Activated CD8-positive, alpha-beta T cell treated with anti-CD3 and anti-CD28 coated beads for 36 hours (primary cell): ENCODE measurements at places on chromosomes 11 and 22. TPM values are rescaled to one million over a fixed set of nuclear protein-coding genes. Genes with fewer than 3 reads are reported as not detected.
A peak's percentile ranks its signal among the peaks of the same experiment; 100 is the strongest.

CD6 gene
- 201 TPM for total RNA-seq

CDC42EP1 gene
- total RNA-seq = 0.59 TPM

OR8D2 gene
- total RNA-seq = not detected

PYGM gene
- total RNA-seq = 1.2 TPM

OR10A5 gene
- not detected for total RNA-seq

APOL5 gene
- not detected for total RNA-seq

NXPE4 gene
- not detected for total RNA-seq

TENM4 gene
- not detected for total RNA-seq

GRCh38 chr22:20090730-20091240 lies 10.7 kb downstream of the DGCR8 start:
- no peaks in the 10 kb centered on the region for H3K27me3 ChIP-seq
- peak overlapping the region; percentile 11 for H3K4me3 ChIP-seq
- peak; percentile 30 for DNase-seq
- H3K36me3 ChIP-seq = peaks cover 86% of the 10 kb centered on the region

GRCh38 chr11:120255519-120255866 lies 15.6 kb downstream of the POU2F3 start:
- H3K4me3 ChIP-seq = no peak overlapping the region
- H3K27ac ChIP-seq = no peak overlapping the region
- no peaks in the 10 kb centered on the region for H3K36me3 ChIP-seq
- DNase-seq = no peak
- H3K4me1 ChIP-seq = peaks cover 7% of the 10 kb centered on the region

DNA sequence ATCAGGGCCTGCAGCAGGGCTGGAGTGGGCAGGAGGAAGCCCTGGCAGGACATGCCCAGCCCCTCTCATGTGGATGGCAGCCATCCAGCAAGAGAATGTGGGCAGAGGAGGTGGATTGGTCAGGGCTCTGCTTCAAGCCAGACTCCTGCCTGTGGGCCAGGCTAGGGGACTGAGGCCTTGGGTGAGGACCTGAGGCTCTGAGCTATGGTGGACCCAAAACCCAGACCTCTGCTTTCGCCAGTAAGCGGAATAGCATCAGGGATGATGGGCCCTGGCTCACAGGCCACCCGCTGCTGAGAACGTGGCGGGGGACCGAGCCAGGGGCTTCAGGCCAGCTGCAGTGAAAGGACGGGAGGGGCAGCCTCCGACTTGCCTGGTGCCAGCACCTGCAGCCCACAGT lies 57.4 kb downstream of the LINC01488 start:
- H3K27me3 ChIP-seq = peaks cover 12% of the 10 kb centered on the region
- H3K4me3 ChIP-seq = no peak overlapping the region
- H3K27ac ChIP-seq = no peak overlapping the region
- H3K4me1 ChIP-seq = no peaks in the 10 kb centered on the region

DNA sequence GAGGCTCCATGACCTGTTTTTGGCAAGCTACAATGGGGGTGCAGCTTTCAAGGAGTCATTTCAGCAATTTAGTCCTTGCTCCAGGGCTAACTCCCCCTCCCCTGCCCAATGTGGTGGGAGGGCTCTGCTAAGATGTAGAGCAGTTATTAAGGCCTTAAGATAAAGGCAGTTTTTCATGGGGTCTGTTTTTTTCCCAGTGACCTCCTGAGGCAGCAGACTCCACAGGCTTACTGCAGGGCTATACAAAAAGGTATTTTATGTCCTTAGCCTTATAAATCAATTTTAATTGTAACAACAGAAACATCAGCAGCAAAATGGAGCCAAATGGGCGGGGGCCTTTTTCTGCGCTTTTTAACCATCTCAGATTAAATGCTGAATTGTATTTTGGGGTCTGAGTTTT lies 192.3 kb downstream of the KIRREL3 start:
- H3K4me1 ChIP-seq = no peaks in the 10 kb centered on the region
- H3K27ac ChIP-seq = no peak overlapping the region
- H3K4me3 ChIP-seq = no peak overlapping the region
- no peaks in the 10 kb centered on the region for H3K36me3 ChIP-seq
- H3K27me3 ChIP-seq = no peaks in the 10 kb centered on the region
- no peak for DNase-seq

DNA sequence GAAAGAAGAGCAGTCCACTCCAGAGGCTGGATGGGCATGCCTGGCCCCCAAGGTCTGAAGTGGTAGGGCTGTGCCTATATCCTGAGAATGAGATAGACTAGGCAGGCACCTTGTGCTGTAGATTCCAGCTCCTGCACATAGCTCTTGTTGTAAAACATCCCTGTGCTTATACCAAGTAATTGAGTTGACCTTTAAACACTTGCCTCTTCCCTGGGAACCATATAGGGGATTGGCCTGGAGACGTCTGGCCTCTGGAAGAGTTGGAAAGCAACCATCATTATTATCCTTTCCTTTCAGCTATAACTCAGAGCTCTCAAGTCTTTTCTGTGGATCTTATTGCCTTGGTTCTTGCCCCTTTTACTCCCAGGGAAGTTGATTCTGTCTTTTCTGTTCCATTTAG lies 15.1 kb downstream of the LIMK2 start:
- H3K27me3 ChIP-seq = no peaks in the 10 kb centered on the region
- no peak for DNase-seq
- peak overlapping the region; percentile 47 for H3K27ac ChIP-seq
- peaks cover 34% of the 10 kb centered on the region for H3K4me1 ChIP-seq

GRCh38 chr11:112304914-112305313 lies 44.3 kb upstream of the PLET1 start:
- no peak for DNase-seq
- no peak overlapping the region for H3K27ac ChIP-seq
- no peaks in the 10 kb centered on the region for H3K27me3 ChIP-seq
- no peak overlapping the region for H3K4me3 ChIP-seq

DNA sequence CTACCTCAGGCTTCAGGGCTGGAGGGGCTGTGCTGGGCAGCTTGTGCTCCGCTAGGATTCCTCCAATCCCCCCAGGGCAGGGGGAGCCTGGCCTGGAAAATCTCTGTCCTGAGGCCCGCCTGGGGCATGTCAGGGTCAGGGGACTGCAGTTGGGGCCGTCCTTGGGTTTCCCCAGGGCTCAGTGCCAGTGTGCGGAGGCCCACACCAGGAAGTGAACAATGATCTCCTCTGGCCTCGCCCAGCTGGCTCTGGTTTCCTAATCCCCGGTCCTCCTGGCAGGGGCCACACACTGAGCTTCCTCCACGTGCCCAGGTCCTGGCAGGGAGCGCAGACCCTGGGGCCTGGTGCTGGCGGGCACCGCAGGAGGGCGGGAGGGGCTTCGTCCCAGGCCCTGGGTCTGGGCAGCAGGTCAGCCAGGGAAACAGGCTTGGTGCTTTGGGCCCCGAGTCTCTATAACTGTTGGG lies 1.4 kb upstream of the MUC2 start:
- no peak for DNase-seq
- H3K27ac ChIP-seq = no peak overlapping the region
- H3K4me1 ChIP-seq = no peaks in the 10 kb centered on the region
- H3K27me3 ChIP-seq = peaks cover 1% of the 10 kb centered on the region

- no peak for DNase-seq
- no peak overlapping the region for H3K4me3 ChIP-seq
- H3K27ac ChIP-seq = no peak overlapping the region
- no peaks in the 10 kb centered on the region for H3K36me3 ChIP-seq
These were observed 48.1 kb upstream of the SHISAL1 start for GRCh38 chr22:44360668-44361381.

DNA sequence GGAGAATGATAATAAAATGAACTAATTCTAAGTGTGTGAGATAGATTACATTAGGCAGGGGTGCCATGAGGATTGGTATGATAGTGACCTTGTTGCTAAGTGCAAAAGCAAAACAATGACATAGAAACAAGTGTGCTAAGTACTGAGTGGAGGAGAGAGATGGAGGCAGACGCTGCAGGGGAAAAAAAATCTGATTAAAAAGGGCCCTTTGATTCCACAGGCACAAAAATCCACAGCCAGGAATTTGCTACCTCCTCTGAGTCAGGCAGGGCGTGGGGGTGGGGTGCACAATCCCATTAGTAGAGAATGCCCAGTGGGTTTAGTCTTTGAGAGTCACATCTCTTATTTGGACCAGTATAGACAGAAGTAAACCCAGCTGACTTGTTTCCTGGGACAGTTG lies at the start of gene CNTF:
TSS of gene CNTF (plus strand) at position 322 of the 400 bp plus-strand sequence. CDS start 88 bp downstream, outside the sequence.
- H3K27me3 ChIP-seq = no peaks in the 10 kb centered on the region
- H3K4me3 ChIP-seq = no peak within 1 kb of the TSS
- H3K4me1 ChIP-seq = peaks cover 31% of the 10 kb centered on the region
- H3K27ac ChIP-seq = peak within 1 kb of the TSS; percentile 65

DNA sequence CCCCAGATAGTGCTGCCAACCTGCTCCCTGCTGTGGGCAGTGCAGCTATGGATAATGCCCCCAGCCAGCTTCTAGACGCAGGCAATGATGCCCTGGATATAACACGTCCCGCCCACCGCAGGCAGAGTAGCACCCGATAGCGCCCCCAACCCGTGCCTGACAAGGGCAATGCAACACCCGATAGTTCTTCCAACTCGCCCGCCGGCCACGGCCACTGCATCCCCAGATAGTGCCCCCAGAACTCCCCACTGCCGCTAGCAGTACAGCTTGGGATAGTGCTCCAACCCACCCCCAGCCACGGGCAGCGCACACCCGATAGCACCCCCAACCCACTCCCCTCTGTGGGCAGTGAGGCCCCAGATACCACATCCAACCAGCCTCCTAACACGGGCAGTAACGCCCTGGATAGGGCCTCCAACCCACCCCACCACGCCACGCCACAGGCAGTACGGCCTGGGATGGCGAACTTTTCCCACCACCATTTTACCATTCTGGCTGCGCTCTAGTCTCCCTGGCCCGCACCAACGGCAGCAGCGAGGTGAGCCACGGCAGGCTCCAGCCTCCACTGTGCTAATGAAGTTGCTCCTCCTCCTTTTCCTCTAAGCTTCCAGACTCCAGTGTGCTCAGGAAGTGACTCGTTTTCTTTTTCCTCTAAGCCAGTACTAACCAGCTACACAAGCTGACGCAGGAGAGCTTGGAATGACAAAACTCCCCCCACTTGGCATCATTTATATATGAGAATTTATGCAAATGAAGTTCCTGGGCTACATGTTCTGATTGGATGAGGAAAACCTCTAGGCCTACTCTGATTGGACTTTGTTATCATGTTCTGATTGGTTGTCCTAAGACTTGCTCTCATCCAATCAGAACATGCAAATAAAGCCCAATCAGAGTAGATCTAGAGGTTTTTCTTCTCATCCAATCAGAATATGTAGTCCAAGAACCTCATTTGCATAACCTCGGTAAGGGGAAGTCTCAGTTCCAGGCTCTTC lies 3.0 kb upstream of the RFPL3 start:
- no peaks in the 10 kb centered on the region for H3K27me3 ChIP-seq

- H3K27ac ChIP-seq = no peak overlapping the region
- no peak for DNase-seq
- no peaks in the 10 kb centered on the region for H3K36me3 ChIP-seq
- no peaks in the 10 kb centered on the region for H3K4me1 ChIP-seq
- H3K4me3 ChIP-seq = no peak overlapping the region
- H3K27me3 ChIP-seq = peaks cover 6% of the 10 kb centered on the region
These were observed 340.1 kb downstream of the MN1 start for GRCh38 chr22:27461470-27461869.

- H3K27me3 ChIP-seq = peaks cover 18% of the 10 kb centered on the region
- H3K4me3 ChIP-seq = no peak overlapping the region
- no peaks in the 10 kb centered on the region for H3K36me3 ChIP-seq
- no peaks in the 10 kb centered on the region for H3K4me1 ChIP-seq
- no peak overlapping the region for H3K27ac ChIP-seq
- DNase-seq = no peak
These were observed 55.2 kb upstream of the SLC22A12 start for GRCh38 chr11:64535811-64536210.

DNA sequence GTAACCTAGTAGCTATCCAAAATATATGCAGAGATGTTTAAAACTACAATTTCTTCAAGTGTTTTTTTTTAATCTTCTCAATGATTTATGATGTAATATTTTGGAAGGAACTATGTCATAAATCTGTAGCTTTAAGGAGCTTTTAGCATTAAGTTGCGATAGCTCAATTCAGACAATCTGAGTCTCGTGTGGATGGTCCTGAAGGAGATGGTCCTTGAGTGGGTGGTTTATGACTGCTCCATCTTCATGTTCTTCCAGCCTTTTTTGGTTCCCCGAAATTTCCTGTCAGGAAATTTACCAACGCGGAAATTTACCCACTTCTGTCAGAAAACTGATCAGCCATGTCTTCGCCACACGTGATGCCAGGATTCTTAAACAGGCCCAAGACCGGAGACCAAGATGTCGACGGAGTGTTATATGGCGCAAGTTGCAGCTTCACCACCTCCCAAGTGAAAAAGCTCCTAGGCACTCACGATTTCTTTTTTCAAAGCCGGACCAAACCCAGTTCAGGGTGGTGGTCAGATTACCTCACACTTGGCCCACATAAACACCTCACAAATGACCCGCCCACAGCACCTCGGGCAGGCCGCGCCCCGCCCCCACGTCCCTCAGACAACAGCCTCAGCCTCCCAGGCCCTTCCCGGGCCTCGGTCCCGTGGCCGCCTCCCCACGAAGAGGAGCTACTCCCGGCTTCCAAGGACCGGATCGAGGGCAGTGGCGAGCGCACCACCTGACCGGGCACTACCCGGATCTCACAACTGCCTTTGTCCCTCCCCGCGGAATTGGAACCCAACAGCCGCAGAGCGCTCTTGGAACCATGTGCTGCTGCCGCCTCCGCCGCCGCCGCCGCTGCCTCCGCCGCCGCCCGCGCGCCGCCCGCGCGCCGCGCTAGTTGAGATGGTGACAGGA lies at the start of gene MORC2:
TSS of gene MORC2 (minus strand) at position 760 of the 909 bp plus-strand sequence. CDS start 885 bp downstream, outside the sequence.
- H3K36me3 ChIP-seq = peaks cover 78% of the 10 kb centered on the region
- H3K4me1 ChIP-seq = peaks cover 54% of the 10 kb centered on the region
- H3K27ac ChIP-seq = peak within 1 kb of the TSS; percentile 97
- DNase-seq = no peak
- no peaks in the 10 kb centered on the region for H3K27me3 ChIP-seq

DNA sequence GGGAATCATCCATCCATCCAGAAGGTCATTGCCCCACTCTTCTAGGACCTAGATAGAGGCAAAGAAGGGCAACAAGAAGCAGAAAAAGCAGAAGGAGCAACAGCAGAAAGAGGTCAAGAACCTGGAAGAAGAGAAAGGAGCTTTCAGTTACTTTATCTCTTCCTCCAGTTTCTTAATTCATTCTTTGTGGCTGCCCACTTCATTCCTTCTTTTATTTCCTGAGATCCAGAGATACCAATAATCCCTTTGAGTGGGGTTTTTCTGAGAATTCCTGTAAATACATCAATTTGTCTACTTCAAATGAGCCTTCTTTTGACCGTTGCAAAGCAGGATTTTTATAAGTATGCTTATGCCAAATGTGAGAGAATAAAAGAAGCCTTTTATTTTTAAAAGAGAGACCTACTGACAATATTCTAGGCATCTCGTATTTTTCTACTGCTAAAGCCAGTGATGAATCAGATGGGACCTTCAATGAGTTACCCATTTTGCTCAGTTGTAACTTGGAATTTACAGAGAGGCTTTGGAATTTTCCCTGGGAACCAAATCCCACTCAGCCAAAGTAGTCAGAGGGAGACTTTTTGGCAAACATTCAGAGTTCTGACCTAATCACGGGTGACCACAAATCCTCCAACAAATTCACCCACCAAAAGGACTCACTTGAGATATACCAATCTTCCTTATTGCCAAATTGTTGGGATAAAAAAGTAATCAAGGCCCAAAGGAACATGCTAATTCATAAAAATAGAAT lies 54.9 kb downstream of the ZC3H12C start:
- no peak for DNase-seq
- H3K27me3 ChIP-seq = peaks cover 3% of the 10 kb centered on the region
- no peaks in the 10 kb centered on the region for H3K36me3 ChIP-seq
- no peak overlapping the region for H3K4me3 ChIP-seq

- peaks cover 8% of the 10 kb centered on the region for H3K4me1 ChIP-seq
- peaks cover 6% of the 10 kb centered on the region for H3K27me3 ChIP-seq
- H3K36me3 ChIP-seq = peaks cover 3% of the 10 kb centered on the region
- no peak overlapping the region for H3K4me3 ChIP-seq
These were observed 25.6 kb downstream of the PARVB start for GRCh38 chr22:44049486-44050231.

GRCh38 chr11:18715476-18715875 lies 10.5 kb downstream of the IGSF22 start:
- no peak overlapping the region for H3K27ac ChIP-seq
- no peaks in the 10 kb centered on the region for H3K36me3 ChIP-seq
- no peaks in the 10 kb centered on the region for H3K4me1 ChIP-seq
- DNase-seq = no peak
